Fibroblast of skin of left biceps (primary cell): ENCODE measurements at places on chromosomes 12 and 14.

GRCh38 chr12:12376646-12377448 lies 20.0 kb downstream of the BORCS5 start:
- DNase-seq: peak; percentile 47

DNA sequence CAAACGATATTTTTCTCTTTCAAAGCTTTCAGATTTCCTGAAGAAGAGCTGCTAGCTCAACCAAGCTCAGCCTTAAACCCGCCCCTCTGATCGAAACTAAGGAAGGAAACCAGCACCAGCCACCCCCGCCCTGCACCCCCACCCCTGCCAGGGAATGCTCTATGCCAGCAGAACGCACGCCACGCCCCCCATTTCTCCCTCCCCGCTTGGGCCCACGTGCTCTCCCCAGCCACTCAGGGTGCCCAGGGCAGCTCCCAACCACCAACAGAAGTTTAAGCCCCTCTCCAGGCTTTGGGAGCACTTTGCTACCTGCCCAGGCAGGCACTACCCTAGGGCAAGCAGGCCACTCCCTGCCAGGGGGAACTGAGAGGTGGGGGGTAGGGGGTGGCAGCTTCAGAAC lies 18.8 kb upstream of the KRT78 start:
- no peak for DNase-seq

GRCh38 chr12:77033658-77034536 lies 31.5 kb downstream of the E2F7 start:
- no peak for DNase-seq

GRCh38 chr12:15334225-15334624 lies 11.9 kb downstream of the PTPRO start:
- DNase-seq: no peak

DNA sequence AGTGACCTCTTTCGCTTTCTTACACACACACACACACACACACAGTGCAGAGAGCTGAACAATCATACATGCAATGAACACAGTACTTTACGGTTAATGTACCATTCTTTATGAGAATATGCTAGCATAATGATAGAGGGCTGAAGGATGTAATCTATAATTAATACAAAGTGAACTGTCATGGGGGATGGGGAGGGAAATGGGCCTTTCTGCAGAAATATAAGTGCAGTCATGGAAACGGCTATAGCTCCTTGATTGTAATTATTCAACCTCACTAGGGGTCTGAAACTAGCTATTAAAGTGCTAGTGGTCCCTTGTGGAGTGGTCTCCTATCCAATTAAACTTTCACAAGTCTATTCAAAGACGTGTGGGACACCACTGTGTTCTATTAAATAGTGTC lies 443.2 kb upstream of the FOXG1 start:
- DNase-seq: no peak

GRCh38 chr12:132441871-132442863 lies 47.8 kb upstream of the FBRSL1 start:
- no peak for DNase-seq

- DNase-seq: no peak
Observed at GRCh38 chr14:48786498-48786897, 799.7 kb downstream of the RPS29 start.

DNA sequence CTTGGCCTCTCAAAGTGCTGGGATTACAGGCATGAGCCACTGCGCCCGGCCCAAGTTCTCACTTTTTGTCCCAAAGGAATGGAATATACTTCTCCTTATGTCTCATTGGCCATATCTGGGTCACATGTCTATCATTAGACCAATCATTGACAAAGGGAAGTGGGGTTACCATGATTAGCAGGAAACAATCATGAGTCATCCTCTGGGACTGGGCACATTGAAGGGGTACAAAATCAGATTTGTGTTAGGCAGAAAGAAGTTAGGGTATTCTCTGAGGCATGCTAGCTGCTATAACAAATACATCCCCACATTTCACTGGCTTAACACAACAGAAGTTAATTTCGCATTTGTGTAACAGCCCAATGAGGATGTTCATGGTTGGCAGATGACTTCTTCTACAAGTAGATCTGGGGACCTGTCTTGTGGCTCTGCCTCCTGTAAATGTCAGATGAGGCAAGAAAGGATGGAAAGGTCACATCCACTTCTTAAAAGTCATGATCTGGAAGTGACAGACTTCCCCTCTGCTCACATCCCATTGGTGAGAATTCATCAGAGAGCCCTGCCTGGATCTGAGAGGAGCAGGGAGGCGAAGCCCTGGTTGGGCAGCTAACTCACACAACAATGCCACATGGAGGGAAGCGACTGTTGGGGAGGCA lies 3.1 kb downstream of the CCDC63 start:
- no peak for DNase-seq

DNA sequence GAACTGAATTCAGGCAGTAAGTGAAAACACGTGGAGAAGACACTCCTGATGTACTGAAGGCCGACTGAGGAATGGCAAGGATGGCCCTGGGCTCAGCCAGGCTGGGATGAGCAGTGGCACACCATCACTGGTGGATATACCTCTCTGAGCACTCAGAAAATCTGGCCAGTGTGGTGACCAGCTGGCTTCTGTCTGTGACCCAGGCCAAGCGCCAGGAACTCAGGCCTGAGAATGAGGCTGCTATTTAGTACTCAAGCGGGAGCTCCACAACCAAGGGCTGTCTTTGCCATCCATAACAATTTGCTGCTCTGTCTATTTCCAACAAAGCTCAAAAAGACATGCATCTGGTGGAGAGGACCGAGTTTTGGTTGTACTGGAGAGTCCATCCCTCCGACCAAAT lies 586.3 kb downstream of the BCL11B start:
- DNase-seq: no peak

DNA sequence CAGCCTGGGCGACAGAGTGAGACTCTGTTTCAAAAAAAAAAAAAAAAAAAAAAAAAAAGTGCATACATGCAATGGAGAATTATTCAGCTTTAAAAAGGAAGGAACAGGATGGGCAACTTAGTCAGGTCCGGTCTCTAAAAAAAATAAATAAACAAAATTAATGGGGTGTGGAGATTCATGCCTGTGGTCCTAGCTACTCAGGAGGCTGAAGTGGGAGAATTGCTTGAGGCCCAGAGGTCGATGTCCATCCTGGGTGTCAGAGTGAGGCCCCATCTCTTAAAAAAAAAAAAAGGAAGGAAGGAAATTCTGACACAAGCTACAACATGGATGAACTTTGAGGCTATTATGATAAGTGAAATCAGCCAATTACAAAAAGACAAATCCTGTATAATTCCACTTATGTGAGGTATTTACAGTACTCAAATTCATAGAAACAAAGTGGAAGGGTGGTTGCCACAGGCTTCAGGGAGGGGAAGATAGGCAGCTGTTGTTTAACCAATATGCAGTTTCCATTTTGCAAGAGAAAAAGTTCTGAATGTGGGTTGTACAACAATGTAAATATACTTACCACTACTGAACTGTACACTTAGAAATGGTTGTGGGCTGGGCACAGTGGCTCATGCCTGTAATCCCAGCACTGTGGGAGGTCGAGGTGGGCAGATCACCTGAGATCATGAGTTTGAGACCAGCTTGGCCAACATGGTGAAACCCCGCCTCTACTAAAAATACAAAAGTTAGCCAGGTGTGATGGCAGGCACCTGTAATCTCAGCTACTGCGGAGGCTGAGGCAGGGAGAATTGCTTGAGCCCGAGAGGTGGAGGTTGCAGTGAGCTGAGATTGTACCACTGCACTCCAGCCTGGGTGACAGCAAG lies 12.3 kb upstream of the APOF start:
- no peak for DNase-seq

DNA sequence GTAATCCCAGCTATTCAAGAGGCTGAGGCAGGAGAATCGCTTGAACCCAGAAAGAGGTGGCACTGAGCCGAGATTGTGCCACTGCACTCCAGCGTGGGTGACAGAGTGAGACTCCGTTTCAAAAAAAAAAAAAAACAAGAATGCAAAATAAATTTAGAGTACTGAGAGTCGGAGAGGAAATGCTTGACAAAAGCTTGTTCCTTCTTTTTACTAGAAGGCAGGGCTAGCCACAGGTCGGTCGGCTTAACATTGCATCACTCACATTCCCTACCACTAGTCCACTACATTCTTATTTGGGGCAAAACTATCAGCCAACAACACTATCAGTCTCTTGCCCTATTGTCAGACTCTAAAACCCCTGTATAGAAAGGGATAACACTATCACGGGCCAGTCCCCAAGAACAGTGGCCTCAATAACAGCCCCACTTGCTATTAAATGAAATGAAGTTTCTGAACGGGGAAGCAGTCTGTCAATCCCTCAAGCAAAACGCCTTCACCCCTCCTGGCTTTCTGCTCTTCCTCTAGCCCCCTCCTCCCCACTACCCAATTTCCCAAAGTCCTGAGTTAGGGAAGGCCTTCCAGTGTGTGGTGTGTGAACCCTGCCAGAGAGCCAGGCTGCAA lies 1.0 kb downstream of the RNF41 start:
- DNase-seq: no peak

DNA sequence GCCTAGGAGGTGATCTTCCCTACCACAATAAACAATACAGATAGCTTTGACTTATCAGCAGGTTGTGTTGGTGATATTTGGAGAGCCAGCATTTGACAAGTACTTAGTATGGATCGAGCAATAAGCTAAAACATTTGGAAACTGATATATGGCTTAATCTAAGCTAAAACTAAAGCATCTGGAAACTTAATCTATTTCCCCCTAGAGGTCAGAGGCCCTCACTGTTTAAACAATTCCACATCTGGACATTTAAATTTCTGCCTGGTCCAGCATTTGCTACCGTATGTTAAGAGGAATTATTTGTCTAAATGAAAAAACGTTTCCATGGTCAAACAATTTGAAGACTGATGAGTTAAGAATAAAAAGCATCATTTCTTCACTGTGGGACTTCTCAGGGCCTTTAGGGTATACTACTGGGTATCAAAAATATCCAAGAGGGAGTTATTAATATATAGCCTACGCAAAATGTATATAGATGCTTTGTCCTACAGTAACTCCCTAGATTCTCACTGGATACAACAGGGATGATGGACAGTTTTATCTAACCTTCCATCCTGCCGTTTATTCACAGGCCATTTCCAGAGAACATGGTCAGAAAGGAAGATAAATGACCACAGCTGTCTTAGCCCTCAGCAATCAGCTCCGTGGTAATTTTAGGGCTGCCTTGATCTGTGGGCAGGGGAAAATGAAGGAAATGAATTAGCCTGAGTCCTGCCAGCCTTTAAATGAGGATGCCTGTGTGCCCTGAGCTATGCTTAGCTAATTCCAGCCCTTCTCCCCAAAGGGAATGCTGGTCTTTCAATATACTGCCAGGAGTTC lies 135.4 kb upstream of the NUDT4 start:
- DNase-seq: no peak

DNA sequence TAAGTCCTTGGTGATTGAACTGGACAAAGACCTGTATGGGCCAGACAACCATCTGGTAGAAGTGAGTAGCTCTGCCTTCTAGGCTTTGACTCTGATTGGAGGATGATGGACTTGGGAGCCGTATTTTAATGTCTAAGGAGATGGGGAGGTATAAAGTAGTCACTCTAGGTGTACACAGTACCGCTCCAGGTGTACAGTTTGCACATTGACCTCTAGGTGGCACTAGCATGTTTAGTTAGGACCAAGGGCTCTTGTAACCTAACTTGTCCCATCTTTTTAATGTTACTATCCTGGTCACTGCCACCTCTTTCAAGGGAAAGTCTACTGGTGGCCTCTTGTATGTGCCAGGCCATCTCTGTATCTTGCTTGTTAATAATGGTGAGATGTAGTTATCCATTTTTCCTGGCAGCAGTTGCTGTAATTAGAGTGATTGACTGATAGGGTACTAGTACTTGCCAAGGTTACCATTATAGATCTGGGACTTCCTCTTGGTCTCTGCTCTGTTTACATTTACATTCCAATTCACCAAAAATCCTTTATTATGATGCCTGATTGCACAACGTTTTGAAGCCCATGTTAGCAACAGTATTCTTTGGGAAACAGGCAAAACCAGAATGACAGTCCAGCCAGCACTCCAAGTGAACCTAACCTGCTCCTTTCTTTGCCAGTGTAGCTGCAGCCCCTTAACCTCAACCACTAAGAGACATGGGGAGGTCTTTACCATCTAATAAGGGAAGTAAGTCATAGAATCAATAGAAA lies 3.6 kb downstream of the SMARCD1 start:
- DNase-seq: no peak

DNA sequence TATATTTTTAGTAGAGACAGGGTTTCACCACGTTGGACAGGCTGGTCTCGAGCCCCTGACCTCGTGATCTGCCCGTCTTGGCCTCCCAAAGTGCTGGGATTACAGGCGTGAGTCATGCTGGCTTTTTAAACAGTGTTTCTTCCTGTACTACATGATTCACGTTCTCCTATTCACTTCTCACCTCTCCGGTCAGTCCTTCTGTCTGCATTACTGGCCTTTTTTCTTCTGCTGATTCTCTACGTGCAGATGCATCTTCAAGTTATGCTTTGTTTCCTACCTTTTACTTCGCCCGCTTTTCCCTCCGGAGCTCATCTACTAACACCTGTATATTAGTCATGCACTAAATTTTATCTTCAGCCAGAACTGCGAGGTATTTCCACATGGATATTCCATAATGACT lies 296.2 kb upstream of the FLRT2 start:
- DNase-seq: no peak

DNA sequence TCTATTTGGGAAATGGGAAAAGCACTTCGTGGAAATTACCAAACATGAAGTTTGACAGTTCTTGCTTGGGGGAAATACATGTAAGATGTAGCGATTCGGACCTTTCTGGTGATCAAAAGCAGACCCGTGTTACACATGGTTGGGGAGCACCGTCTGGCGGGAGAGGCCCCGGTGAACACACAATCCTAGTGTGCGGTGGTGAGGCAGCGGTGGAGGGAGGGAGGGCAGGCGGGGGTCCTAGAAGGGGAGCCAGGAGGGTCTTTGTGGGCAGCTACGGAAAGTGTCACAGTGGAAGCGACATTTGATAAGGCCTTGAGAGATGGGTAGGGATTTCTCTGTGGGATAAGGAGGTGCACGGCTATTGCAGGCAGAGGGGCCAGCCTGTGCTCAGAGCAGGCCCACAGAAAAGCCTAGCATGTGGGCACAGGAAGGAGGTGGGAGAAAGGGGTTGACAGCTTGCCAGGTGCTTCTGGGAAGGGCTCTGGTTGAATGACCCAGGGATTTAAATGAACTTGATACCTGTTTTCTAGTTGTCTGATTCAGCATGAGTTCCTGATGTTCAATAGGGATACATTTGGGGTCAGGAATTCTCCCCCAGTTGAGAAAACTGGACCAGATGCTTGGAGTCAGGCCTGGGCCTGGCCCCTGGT lies 7.2 kb downstream of the MVK start:
- no peak for DNase-seq

DNA sequence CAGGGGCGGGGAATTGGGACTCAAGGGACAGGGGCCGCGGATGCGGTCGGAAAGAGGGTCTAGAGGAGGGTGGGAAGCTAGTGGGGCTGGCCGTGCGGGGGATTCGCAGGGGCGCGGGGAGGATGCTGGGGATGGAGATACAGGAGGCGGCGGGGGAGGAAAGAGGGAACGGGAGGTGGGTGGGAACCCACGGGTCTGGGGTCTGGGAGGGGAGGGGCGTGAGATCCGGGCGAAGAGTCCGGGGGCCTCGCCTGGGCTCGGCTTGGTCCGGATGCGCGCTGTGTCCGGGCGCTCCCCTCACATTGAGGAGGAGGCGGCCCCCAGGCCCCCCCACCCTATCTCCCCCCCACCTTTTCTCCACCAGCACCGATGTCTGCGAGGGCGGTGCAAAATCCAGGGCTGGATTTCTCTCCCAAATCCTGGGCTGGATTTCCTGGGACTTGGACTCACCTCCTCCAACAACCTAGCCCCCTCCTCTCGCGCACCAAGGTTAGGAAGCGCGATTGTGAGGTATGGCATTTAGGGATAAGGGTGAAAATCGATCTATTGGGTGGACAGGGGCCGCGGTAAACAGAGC lies at the start of gene AGAP2:
Gene AGAP2, minus strand, starts transcription at position 82 of the 577 bp plus-strand sequence. CDS start 496 bp downstream, outside the sequence.
- DNase-seq: no peak
